ENCODE measurements at places on chromosomes 6 and 20. TPM values are rescaled to one million over a fixed set of nuclear protein-coding genes. Genes with fewer than 3 reads are reported as not detected.

DNA sequence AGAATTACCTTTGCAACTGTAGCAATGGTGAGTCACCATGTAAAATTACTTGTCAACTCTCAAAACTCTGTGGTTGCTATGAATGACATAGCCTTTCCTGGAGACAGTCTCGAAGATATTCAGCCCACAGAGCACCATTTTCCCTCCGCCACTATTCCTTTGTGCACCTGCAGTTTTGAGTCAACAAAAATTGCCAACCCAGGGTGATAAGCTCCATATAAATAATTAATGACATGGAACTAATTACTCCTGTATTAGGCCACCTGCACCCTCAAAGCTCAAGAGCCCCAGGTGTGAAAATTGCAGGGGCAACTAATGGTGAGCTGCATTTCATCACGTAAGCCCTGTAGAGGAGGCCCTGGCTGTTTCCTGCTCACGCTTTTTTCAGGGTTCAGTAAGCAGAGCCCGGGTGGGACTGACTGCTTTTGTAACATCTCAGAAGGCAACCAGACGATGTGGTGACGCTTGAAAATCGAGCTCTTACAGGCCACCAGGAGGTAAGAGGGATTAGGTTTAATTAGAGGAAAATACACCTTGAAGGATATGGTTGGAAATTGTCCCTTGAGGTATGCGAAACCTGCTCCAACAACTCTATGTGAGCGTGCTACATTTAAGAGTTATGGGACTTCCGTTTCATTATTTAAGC lies 70.8 kb downstream of the BMP2 start:
- DNase-seq, result no peak

- DNase-seq, result peak; percentile 53
Measured at GRCh38 chr20:61127311-61128039, 124.6 kb upstream of the CDH4 start.

HLA-DMB gene
- total RNA-seq, result 0.09 TPM

- DNase-seq, result no peak
Measured at GRCh38 chr6:4740032-4740431, 36.2 kb upstream of the CDYL start.

EDEM2 gene
- 16.7 TPM for total RNA-seq

DNA sequence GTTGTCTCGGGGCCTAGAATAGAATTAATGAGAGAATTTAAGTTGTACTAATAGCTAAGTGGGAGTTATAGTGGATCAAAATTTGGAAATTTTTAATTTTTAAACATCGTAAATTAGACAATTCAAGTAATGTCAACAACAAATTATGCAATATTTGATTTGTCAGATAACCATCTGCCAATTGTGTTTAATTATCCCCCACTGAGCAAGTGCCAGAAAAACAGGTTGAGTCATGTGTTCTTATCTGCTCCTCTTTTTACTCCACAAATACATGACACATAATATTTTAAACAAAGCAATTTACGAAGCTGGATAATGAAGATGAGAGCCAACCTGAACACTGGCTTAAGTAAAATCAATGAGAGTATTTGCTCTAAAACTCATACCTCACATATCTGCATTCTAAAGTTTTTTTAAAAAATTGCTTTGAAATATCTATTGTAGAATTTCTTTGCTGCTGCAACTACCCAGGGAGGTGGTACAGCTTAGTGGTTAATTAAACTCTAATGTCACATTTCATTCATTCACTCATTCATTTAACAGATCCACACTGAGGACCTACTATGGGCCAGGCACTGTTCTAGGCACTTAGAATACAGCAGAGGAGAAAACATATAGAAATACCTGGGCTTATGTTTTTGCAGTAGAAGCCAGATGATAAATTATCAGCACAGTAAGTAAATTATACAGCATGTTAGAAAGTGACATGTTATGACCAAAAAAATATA lies 57.1 kb upstream of the MAP7 start:
- DNase-seq, result peak; percentile 28

- no peak for DNase-seq
Measured at GRCh38 chr20:41169162-41169690, 31.9 kb downstream of the PLCG1 start.

MMP24 gene
- 0.16 TPM for total RNA-seq

- DNase-seq, result no peak
Measured at GRCh38 chr6:134240665-134241431, 77.1 kb downstream of the SGK1 start.

All from fibroblast of the aortic adventitia (primary cell).